ENCODE measurements at places on chromosomes 2 and 18.

DNA sequence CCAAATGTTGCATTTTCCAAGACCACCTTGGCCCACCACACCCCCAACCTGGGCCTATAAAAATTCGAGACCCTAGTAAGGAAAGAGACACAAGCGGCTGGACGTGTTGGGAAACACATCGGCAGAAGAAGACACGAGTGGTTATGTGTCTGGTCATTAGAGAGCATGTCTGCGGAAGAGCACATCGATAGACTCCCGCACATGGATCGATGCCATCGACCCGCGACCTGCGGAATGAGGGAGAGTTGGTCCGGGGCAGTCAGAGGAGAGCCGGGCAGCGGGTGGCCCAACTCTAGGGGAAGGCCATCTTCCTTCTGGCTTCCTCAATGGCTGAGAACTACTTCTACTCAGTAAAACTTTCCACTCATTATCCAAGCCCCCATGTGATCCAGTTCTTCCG is 219.4 kb downstream of the TGIF1 start:
- no peak for DNase-seq

- no peak for DNase-seq
Observed at GRCh38 chr2:80579756-80580155, 275.2 kb upstream of the LRRTM1 start.

DNA sequence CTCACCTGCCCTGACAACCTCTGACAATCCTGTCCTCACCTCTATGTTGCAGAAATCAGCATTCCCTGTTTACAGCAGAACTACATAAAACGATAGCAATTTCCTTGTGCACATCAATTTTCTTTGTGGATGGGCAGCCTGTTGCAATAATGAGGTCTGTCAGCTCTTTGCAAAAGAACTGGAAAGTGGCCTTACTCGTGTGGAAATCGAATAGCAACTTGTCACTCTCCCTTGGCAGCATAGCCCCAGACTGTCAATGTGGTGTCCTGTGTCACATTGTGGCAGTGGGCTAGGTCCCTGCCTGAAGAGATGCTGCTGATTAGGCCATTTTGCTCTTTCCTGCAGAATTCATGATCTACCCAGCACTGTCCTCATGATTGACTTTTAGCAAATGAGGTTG is 531.9 kb downstream of the CCDC85A start:
- DNase-seq: no peak

GRCh38 chr2:23616630-23617029 is 231.7 kb downstream of the KLHL29 start:
- DNase-seq: no peak

- no peak for DNase-seq
Observed at GRCh38 chr18:59085126-59085794, 54.4 kb upstream of the SEC11C start.

- DNase-seq: no peak
Observed at GRCh38 chr2:191927319-191927867, 80.5 kb upstream of the CAVIN2 start.

DNA sequence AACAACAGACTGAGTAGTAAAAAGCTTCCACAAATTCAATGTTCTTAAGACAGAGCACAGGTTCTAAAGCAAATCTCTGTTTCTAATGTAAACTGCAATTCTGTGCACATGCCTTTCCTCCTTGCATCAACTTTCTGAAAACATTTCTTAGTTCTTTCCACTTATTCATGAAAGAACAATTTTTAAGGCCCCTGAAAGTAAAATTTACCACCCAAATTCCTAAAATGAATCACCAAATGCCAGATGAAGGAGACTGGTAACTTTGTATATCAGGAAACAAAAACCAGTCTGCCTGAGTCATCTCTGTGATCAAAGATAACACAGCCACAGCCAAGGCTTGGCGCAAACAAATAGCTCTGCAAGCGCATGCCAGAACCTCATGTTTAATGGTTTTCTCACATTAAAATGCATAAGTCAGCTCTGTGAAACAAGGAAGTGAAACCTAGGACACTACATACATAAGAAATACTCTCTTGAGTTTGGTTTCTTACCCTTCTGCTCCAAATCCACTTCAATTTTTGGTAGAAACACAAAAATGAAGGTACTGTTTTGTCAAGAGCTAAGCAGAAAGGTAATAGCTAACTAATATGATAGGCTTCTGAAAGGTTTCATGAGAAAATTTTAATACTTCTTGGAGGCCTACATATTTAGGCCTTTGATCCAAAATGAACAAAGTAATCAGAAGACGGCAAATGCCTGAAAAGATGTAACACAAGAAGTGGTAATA is 169.4 kb downstream of the THADA start:
- no peak for DNase-seq

GRCh38 chr18:79299711-79300110 is 96.0 kb upstream of the NFATC1 start:
- DNase-seq: no peak

- no peak for DNase-seq
Observed at GRCh38 chr2:46847185-46847710, 68.4 kb downstream of the MCFD2 start.

DNA sequence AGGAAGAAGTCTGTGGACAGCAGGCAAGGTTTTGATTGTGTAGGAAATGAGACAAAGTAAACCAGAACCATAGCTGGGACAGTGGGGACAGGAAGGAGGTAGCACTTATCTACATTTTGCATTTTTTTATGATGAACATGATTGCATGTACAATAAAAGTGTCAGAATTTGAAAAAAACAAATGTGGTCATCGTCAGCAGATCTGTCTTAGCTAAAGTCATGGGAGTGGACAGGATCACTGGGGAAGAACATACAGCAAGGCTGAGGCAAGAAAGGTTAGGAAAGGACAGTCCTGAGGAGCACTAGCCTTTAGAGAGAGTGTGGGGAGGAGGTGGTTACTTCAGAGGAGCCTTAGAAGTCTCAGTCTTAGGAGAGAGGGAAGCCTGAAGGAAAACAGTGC is 35.1 kb upstream of the SLC14A2 start:
- DNase-seq: no peak

GRCh38 chr2:138818556-138818955 is 38.4 kb upstream of the NXPH2 start:
- no peak for DNase-seq

DNA sequence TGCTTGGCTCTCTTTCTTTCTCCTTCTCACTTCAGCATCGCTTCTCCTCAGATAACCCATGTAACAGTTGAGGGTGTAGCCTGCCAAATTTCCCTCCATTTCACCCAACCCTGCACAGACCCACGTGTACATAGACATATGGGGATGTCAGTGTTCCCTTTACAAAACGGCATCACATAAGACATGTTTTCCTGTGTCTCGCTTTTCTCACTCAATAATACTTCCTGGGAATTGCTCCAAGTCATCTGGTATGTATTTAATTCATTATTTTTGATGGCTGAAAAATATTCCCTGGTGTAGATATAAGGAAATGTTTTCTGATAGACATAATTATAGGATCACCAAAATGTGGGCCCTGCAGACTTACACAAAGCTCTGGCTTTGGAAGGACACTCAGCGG is 176.8 kb downstream of the LOXHD1 start:
- DNase-seq: no peak

DNA sequence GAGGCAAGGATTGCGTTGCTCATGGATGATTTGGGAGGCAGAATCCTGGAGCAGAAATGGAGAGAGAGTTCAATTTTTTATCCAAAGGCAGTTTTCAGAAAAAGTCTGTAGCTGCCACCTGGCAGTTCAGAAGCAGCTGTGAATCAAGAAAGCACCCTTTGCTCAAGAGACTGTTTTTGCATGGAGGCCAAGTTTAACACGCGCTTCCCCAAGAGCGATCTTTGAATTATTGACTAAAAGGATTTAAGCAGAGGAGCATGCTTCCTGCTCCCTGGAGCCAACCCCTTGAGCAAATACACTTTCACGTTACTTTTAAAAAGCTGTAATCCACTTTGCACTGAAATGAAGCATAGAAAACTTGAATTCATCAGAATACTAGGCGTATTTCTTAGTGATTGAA is 252.4 kb downstream of the RNF144A start:
- no peak for DNase-seq

- DNase-seq: no peak
Observed at GRCh38 chr2:197972061-197972460, 167.7 kb downstream of the PLCL1 start.

- DNase-seq: no peak
Observed at GRCh38 chr2:216283038-216283900, 89.0 kb downstream of the MARCHF4 start.

DNA sequence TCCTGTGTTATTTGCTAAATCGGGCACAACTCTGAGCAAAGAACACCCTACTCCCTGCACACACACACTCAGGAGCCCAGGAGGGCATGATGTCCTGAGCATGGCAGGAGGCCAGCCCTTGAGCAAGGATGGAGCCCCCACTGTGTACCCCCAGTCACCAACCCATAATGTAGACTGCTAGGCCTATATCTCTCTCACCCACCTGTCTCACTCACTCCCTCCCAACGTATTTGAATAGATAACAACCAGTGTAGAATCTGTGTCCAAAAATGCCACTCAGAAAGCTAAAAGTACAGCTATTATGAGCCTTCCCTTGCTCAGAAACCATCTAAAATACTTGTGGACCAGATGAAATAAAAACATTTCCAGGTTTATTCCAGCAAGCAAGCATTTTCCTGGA is 29.3 kb downstream of the MERTK start:
- DNase-seq: no peak

DNA sequence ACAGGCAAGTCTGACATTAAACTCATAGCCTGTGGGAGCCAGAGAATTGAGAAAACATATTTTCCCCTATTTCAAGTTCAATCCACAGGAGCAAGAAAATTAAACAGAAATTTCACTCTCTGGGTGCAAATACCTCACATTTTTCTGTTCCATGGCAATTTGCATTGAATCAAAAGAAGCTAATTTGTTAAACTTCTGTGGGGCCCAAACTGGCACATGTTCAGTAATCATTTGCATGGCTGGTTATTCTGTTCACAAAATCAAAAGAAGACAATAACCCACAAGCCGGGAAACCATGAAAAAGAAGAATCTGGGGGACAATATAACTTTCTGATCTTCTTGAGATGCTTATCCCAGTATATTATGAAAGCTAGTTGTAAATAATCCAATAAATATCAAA is 363.1 kb downstream of the LRP1B start:
- no peak for DNase-seq

GRCh38 chr18:78787751-78788150 is 191.9 kb upstream of the SALL3 start:
- DNase-seq: no peak

DNA sequence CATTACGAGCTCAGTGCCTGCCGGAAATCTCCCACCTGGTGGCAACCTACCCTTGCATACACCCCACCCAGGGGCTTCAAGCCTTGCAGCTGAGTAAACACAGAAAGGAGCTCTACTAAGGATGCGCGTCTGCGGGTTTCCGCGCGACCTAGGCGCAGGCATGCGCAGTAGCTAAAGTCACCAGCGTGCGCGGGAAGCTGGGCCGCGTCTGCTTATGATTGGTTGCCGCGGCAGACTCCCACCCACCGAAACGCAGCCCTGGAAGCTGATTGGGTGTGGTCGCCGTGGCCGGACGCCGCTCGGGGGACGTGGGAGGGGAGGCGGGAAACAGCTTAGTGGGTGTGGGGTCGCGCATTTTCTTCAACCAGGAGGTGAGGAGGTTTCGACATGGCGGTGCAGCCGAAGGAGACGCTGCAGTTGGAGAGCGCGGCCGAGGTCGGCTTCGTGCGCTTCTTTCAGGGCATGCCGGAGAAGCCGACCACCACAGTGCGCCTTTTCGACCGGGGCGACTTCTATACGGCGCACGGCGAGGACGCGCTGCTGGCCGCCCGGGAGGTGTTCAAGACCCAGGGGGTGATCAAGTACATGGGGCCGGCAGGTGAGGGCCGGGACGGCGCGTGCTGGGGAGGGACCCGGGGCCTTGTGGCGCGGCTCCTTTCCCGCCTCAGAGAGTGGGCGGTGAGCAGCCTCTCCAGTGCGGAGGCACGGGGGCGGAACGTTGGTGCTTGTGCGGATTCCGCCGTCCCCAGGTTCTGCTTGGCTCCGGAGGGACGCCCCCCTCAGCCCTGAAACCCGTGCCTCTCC is at the start of gene MSH2:
Gene MSH2, plus strand, starts transcription at position 352 of the 804 bp plus-strand sequence. Its CDS starts 36 bp downstream, at position 388.
- DNase-seq: peak; percentile 84

- DNase-seq: no peak
Observed at GRCh38 chr2:26054598-26055348, 20.9 kb downstream of the RAB10 start.

GRCh38 chr2:240611601-240612210 is 13.6 kb upstream of the GPR35 start:
- no peak for DNase-seq

DNA sequence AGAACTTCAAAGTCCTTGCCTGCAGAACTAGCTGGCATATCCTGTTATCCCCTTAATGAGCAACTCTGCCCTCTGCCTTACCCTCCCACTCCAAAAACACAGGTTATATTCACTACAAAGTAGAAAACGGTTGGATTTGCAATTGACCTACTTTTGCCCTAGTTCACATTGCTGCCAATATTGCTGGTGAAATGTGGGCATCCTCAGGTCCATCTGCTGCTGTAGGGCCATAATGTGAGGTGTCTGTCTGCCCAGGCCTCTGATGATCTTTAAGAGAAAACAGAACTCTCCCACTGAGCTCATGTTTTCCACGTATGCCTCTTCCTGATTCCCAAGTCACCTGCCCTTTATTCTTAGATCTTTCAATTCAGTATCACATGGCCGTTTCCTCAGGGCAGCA is 294.0 kb upstream of the CDH20 start:
- DNase-seq: no peak

GRCh38 chr2:112750560-112750843 is 13.9 kb downstream of the CKAP2L start:
- no peak for DNase-seq

All from activated CD4-positive, CD25-positive, alpha-beta regulatory T cell (primary cell).